ENCODE measurements at places on chromosomes 13 and 19.

DNA sequence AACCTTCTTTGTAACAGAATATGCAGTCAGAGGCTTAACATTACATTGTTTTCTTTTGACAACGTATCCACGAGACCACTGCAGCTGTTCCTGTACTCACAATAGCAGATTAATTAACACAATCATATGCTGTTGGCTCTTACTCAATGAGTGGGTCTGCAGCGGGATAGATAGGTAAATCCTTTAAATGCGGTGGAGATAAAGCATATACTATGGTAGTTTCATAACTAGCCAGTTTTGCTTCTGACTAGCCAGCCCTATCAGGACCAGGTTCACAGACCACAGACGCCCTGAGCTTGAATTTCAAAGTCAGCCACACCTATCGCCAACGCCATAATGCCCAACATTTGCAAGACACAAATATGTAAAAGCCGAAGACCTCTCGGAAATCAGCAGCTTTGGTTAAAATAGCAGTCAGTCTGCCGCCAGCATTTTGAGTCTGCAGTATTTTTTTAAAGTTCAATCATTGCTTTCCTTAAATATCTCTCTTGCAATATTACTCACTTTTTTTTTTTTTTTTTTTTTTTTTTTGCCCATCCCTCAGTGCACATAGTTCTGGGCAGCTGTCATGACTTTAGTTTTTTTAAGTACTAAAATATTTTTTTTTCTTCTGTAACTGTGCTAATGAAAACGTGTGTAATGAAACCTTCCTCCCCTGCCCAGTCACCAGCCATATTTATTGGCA lies 120.5 kb downstream of the ZNF536 start:
- no peak for DNase-seq

GRCh38 chr13:40477623-40478608 lies 188.5 kb downstream of the FOXO1 start:
- DNase-seq: no peak

GRCh38 chr19:18660939-18661670 lies 22.4 kb upstream of the CRTC1 start:
- no peak for DNase-seq

GRCh38 chr19:29674374-29675119 lies 9.3 kb downstream of the PLEKHF1 start:
- DNase-seq: no peak

DNA sequence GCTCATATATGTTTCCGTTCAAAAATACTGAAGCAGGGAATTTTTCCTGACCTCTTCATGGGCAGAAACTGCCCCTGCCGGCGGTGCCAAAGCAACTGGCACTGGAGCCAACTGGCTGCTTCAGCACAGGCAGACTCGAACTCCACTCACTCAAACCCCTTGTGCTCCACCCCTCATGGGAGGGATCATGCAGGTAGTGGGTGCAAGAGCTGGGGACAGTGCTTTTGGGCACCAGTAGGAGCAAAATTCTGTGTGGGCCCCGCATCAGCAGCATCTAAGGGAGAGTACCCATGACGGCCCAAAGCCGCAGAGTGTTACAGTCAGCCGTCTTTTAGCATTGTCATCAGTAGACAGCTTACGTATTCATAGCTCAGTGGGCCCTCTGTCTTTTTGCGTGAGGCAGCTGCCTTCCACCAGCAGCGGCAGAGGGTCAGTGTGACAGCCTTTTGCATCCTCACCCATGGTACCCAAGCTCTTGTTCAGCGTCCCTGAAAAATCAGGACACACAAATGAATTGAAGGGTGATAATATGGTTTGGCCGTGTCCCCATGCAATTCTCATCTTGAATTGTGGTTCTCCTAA lies 393.8 kb downstream of the SLITRK6 start:
- no peak for DNase-seq

DNA sequence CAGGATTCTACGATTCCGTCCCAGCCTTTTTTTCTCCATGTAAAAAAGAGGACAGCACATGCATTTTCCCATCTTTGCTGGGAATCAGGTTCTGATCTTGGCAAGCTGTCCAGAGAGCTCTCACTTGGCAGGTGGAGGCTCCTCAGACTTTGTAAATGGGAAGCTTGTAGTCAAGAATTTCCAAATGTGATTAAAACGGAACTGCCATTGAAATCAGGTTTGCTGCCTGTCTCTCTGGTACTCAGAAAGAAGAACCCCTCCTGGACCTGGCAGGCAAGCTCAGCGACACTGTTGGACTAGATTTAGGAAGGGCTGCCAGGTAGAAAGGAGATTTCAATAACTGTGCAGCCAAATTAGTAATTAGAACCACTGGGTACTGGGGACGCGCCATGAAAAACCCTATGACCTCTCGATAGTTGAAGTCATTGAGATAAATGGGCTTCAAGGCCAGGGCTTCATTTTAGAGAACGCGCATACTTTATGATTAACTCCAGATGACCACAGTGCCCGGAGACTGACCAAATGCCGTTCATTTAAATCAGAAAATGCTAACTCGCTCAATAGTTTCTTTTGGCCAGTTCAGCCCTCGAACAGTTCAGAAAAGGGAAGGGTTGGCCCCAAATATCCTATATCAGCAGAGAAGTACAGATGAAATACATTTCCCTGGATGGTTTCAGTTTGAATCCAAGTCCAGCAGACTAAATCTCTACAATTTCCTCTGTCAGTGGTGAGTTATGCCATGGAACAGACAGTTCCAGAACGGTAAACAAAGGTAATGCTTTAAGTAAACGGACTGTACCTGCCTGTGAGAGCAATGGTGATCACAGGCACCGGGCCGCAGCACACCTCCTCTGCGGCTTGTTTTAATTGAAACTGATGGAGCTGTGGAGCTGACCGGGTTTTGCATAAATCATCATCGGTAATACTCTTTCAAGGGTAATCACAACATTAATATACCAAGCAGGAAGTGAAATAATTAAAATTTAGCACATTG lies 517.4 kb downstream of the RFC3 start:
- DNase-seq: no peak

DNA sequence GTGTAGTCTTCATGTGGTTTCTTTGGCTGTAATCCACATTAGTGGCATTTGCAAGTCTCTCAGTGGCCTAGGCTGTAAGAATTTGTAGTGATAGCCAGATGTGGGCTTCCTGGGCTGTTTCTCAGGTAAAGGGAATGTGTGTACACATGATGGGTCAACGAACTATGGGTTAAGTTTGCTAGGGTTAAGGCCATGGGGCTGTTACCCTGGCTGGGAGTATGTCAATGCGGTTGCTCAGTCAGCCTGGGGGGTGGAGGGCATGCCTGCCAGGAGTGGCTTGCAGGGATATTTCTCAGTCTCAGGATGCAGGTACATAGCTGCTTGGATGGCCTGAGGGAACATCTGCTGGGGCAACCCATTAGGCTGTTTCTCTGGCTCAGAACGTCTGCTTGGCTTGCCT lies 13.4 kb downstream of the CYSLTR2 start:
- no peak for DNase-seq

- no peak for DNase-seq
Observed at GRCh38 chr19:39494661-39495060, 4.1 kb upstream of the DLL3 start.

GRCh38 chr13:89856512-89856911 lies 1491.0 kb upstream of the MIR17HG start:
- no peak for DNase-seq

Measured in cortex of kidney (tissue), 1 donor.